Cerebellum (tissue), 4 donors: ENCODE measurements at places on chromosomes 16 and 17.
A peak's percentile ranks its signal among the peaks of the same experiment; 100 is the strongest.

DNA sequence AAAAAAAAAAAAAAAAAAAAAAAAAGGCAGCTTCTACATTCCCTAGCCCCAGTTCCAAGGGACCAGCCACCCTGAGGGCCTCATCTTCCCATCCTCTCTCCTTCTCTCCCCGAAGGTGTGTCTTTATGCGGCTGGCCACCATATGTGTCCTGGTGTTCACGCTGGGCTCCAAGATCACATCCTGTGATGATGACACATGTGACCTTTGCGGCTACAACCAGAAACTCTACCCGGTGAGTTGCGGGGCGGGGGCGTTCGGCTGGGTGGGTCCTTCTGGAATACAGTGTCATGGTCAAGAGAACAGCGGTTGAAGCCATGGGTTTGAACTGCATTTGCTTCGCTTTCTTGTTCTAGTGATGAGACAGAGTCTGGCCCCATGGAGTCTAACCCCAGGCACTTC lies 22.6 kb upstream of the COQ7 start:
- DNase-seq, result no peak

DNA sequence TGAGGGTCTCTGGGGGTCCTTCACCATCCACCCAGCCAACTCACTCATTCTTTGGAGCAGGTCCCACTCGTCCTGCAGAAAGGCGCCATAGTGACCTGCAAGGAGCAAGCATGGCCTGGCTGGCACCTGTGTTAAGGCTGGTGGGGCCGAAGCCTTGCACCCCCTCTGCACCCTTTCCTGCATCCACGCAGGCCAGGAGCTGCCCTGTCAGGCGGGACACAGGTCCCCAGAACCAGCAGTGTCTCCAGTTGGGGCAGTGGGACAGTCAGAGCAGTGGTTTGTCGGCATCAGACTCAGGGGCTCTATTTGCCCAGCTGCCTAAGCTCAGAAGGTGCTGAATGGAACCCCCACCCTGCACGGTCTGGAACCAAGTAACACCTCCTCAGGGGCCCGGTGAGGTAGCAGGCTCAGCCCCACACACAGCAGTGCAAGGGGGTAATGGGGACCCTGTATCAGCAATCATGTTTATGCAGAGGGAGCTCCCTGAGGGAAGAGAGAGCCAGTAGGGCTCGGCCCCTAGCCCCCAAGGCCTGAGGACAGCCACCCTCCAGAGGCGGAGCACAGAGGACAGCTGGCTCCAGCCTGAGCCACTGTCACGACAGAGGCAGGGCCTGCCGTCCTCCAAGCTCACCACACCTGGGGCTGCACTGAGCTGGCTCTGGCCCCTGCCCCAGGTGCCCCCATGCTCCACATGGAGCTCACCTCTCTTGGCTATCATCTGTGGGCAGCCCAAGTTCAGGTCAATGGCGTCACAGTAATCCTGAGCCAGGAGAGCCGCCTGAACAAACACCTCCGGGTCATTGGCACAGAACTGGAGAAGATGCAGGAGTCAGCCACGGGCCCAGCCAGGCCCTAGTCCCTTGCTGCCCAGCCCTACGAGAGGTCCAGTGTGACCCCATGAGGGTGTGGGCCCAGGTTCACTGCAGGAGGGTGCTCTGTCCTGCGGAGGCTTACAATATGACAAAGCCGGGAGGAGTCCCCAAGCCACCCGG lies 1.9 kb downstream of the DUS1L start:
- no peak for DNase-seq

DNA sequence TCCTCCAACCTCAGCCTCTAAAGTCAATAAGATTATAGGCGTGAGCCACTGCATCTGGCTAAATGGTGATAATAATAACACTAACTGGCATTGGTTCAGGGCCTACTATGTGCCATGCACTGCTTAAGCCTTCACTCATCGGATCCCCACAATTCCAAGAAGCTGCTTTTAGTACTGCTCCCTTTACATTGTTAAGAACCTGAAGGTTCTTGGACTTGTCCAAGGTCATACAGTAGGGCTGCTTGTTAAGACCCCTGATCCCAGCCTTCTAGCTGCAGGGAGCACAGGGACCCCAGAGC lies 6.6 kb downstream of the SREBF1 start:
- DNase-seq, result no peak

DNA sequence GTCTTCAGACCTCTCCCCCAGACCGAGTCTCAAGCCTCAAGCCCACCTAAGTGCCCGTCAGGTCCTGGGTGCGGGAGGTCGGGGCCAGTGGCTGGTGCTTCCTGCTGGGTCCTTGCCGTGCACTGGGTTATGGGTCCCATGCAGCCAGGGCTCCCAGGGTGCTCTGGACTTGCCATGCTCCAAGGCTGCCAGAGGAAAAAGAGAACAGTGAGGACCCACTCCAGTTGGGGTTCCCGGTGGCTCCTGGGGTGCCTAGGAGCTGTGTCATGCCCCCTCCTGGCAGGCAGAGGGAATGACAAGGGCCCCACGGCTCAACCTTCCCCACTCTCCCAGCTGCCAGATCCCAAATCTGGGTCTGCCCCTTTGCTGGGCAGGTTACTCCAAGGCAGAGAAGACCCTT lies 3.8 kb downstream of the SNX20 start:
- no peak for DNase-seq

DNA sequence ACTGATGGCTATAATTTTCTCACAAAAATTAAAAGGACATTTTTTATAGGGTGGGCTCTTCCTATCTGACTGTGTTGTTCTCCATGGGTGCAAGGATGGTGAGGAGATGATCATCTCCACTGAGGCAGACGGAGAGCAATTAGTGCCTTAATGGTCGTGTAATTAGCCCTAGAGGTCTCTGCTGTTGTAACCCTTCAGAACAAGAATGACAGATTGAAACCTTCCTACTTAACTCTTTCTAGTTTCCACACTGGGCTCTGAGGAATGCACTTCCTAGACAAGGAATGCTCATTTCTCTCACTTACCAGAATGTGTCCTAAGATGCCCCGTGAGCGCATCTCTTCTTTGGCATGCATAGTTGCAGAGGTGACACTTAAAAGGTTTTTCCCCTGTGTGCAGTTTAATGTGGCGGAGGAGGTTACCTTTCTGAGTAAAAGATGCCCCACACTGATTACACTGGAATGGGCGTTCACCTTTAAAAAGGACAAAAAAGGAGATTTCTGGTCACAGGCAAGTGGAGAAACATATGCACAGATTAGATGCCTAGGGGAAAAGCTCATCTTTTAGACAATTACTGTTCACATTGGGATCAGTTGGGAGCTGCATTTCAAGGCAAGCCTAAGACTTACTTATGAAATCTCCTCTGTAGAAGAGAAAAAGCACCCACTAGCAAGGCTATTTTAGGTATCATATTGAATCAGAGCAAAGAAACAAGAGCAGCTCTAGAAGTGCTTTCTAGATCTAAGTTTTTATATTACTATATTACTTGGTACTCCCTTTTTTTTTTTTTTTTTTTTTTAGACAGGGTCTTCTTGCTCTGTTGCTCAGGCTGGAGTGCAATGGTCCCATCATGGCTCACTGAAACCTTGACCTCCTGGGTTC lies 53.6 kb downstream of the GRB7 start:
- no peak for DNase-seq

- DNase-seq, result peak; percentile 2
Observed at GRCh38 chr17:15171167-15172047, 93.7 kb downstream of the PMP22 start.

DNA sequence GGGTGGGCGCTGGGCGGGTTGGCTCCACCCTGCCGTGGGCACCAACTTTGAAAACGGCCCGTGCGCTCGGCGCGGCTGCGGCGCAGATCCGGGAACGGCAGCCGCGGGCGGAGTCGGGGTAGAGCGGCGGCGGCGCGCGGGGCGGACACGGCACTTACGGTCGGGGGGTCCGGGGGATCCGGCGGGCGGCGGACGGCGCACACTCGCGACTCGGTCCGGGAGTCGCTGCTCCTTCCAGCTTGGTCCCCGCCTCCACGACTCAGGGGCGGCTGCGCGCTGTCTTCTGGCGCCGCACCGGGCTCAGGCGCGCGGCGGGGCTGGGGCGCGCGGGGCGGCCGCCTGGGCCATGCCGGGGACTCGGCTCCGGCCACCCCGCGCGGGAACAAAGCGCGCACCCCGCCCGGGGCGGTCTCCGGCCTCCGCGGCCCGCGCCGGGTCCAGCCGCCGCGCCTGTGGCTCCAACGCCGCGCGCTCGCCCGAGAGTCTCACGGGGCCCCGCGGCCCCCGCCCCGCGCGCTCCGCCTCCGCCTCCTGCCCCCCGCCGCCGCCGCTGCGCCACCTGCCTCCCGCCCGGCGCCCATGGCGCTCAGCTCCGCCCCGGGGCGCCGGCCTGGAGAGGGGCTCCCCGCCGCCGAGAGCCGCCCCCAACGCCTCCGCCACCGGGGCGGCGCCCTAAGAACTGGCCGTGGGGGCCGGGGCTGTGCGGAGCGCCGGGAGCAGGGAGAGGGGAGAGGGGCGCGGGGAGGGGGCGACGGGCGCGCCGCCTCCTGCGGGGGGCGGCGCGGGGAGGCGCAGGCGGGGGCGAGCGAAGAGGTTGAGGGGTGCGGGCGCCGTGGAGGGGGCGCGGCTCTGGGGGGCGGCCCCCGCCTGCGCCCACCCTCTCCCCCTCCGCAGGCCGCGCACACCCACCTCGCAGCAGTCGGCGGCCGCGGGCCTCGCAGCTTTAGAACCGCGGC lies 35.9 kb downstream of the CBFA2T3 start:
- DNase-seq, result peak; percentile 58

DNA sequence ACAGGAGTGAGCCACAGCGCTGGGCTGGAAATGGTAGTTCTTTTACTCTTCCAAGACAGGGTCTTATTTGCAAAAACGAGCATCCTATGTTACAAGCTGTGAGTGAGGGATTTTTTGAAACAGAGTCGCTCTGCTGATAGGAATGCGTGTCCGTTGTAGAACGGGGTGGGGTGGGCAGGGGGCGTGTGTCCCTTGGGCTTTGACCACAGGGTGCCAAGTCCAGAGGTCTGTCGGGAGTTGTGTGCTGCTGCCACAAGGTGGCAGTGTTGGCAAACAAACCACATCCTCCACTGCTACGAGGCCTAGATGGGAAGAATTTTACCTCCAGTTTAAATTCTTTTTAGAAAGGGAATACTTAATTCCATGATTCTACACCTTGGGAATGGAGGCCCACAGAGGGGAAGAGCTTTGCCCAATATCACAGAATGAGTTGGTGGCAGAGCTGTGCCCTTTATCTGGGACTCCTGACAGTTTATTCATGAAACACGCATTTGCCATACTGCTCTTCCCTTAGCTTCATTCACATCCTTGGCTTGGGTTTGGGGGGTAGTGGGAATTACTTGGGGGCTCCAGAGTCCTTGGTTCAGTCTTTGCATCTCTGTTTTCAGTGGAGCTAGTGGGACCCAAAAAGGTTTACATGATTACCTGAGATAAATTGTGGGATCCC lies 30.6 kb upstream of the ETV4 start:
- DNase-seq, result peak; percentile 75

- DNase-seq, result no peak
Observed at GRCh38 chr16:627454-628239, 3.1 kb upstream of the WFIKKN1 start.

- DNase-seq, result no peak
Observed at GRCh38 chr17:44788139-44788538, 29.4 kb downstream of the ADAM11 start.

DNA sequence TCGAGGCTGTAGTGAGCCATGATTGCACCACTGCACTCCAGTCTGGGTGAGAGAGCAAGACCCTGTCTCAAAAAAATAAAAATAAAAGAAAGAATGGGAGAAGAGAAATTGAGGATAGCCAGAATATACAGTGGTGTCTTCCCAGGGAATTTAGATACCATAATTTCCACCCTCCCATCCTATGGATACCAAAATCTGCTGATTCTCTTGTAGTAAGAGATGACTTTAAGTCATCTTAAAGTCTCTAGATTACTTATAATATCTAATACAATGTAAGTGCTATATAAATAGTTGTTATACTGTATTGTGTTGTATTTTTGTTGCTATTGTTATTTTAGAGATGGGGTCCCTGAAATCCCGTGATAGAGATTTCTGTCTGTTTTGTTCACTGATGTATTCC lies 1.5 kb upstream of the ERAL1 start:
- DNase-seq, result no peak

- DNase-seq, result no peak
Observed at GRCh38 chr16:75380870-75381269, 52.4 kb downstream of the CFDP1 start.

DNA sequence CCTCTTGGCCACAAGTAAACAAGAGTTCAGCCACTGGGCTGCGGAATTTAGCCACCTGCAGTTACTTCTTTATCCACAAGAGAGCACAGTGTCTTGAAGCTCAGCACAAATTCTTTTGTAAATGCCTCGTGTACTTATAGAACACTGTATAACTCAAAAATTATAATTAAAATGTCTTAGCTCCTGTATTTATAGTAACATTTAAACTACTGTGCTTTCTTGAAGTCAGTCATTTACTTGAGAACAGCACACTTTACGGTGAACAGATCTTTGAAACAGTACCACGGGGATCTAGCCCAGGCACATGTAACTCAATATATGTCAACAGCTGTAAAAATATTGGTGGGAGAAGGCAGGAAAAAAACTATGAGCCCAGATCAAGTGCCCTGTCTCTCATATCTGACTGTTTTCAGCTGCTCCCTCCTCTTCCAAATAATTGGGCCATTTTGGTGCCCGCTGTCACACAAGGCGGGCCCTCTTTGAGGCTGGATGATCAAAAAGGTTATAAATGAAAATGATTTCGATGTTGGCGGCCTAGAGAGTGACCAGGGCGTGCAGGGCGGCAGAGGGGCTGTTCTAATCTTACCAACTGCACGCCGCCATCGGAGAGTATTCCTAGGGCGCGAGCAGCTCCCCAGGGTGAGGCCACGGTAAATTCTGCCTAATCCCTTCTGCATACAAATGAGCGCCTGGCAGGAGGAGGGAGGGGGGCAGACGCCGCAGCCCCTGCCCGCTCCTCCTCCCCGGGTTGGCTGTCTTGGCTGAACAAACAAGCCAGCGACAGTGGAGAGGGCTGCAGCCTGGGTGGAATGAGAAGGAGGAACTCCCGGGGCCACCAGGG lies 183.2 kb downstream of the C16orf78 start:
- DNase-seq, result no peak

GRCh38 chr17:83200751-83201150 lies 121.3 kb downstream of the METRNL start:
- DNase-seq, result no peak

- no peak for DNase-seq
Observed at GRCh38 chr16:58127033-58127556, 2.1 kb downstream of the CFAP20 start.

DNA sequence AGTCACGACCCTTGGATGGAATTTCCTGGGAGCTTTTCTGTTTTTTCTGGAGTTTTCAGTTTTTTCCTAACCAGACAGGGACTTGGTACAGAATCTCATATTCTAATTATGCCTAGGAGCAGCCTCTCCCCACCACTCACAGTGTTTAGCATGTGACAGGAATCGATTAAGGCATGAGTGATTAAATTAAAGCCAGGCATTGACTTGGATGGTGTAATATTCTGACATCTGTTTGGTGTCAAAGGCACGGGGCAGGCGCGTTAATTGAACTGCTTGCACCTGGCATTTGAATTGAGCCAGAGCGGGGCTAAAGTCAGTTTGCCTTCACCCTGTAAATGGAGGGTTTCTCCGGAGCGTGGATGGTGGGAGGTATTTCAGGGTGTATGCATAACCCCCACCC lies 11.9 kb downstream of the MAPT start:
- no peak for DNase-seq

DNA sequence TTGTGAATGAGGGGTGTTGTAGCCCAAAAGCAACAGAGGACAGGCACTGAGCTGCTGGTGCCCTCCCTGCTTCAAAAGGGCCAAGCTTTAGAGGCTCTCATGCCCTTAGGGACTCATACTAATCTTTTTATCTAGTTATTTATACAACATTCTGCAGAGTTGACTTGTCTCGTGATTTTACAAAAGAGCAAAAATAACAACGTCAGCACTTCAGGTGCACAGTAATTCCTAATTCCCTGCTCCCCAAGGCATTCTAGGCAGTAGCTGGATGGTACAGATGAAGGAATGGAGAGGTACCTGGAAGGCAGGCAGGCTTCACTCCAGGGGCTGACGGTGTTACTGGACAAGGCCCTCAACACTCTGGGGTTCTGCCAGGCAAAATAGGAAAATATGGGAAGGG lies 406.7 kb upstream of the CCL2 start:
- no peak for DNase-seq
